ENCODE measurements at places on chromosomes 7 and 10.

- no peak for DNase-seq
Observed at GRCh38 chr7:47340517-47340916, 241.4 kb downstream of the TNS3 start.

GRCh38 chr10:84701370-84701720 lies 373.0 kb downstream of the CCSER2 start:
- DNase-seq = no peak

- peak; percentile 85 for DNase-seq
Observed at GRCh38 chr7:13979671-13980435, 9.6 kb downstream of the ETV1 start.

GRCh38 chr7:92749327-92749755 lies 87.0 kb downstream of the CDK6 start:
- peak; percentile 68 for DNase-seq

DNA sequence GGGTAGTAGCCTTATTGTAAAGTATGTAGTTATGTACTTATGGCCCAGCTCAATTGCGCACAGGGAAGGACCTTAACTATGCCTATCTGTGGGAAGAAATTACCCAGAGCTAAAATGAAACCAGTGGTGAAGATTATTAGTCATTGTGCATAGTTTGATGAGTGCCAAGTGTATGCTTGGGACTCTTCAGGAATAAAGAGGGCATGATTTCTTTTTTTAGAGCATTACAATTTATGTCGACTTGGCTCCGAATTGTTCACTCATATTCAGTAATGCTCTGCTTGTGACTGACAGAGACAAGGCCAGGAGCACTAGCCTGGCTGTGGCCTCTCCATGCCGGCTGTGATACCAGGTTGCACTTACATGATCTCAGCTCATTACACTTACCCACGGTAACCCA lies 269.5 kb downstream of the TRIL start:
- DNase-seq = peak; percentile 29

GRCh38 chr7:153258686-153259085 lies 499.1 kb downstream of the ACTR3B start:
- no peak for DNase-seq

- no peak for DNase-seq
Observed at GRCh38 chr7:82152858-82153257, 290.7 kb downstream of the CACNA2D1 start.

DNA sequence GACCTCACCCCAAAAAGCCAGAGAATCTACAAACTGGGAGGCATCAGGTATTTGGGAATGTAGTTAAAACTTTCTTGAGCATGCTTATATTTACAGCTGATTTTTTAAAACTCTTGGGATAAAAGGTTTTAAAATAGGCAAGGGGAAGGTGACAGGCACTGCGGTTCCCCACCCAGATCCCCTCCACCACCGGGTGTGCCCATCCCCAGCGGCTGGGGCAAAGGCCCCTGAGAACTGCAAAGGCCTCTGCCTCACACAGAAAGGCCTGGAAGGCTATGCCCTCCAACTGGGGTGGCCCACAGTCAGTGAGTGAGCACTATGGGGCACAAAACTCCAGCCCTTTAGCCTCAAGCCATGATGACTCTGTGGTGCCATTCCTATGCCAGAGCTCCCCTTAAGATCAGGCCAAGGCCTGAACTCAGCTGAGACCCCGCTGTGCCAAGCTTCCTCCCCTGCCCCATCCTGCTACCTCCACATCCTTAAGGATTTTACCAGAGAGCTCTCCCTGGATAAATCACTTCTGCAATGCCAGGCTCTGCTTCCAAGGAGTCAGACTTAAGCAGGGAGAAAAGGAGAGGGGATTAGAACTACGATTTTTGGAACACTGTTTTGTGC lies 299.1 kb downstream of the GRID1 start:
- no peak for DNase-seq

GRCh38 chr10:5592070-5592469 lies 67.3 kb downstream of the CALML3 start:
- DNase-seq = no peak

GRCh38 chr7:79789584-79790345 lies 336.3 kb upstream of the MAGI2 start:
- DNase-seq = peak; percentile 85

DNA sequence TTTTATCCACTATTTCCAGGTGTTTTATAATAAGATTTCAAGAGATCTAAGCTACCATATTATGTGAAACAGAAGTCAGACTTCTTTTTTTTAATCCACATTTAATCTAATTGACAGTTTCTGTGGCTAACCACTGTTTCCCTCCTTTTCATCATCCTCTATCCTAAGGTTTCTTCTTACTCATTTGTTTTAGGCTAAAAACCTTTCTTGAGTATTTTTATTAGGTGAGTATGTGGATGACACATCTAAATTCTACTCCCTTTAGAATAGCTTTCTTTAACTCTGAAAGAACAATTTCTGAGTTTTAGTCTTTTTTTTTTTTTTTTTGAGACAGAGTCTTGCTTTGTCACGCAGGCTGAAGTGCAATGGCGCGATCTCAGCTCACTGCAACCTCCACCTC lies 62.7 kb downstream of the NPY start:
- no peak for DNase-seq

GRCh38 chr10:126108693-126109092 lies 212.3 kb downstream of the FANK1 start:
- DNase-seq = no peak

DNA sequence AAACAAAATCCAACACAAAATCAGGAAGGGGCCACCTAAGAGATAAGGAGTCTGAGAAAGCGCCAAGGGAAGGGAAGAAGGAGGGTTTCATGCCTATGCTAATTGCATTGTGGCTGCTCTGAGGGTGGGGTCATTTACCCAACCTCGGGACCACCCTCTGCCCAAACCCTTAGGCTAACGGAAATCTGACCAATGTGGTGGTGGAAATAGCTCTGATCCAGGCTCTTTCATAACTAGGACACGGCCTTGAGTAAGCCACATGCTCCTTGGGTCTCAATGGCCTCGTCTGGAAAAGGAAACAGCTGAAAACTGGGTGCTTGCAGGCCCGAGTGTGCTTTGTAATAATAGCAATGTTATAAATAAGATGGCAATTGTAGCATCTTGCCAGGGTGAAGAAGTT lies 14.9 kb upstream of the SRGN start:
- DNase-seq = no peak

DNA sequence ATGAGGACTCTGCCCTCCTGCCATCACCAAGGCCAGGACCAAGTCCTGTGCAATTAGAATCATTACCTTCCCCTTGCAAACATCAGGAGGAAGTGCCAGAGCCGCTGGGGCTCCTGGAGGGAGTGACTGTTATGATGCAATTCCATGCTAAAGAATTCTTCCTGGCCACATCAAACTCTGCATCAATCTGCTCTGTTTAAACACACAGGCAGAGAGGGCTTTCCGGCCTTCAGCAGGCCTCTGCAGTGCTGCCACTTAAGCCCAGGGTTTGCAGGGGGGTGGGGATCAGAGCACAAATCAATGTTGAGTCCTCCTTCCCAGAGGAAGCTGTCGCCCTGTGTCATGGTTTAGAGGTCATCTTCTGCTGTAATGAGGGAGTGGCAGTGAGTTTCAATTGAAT lies 58.1 kb downstream of the CTBP2 start:
- peak; percentile 82 for DNase-seq

- DNase-seq = no peak
Observed at GRCh38 chr10:11876805-11877590, 53.8 kb downstream of the PROSER2 start.

GRCh38 chr7:93895859-93896600 lies 5.5 kb upstream of the TFPI2 start:
- no peak for DNase-seq

GRCh38 chr7:2468227-2468626 lies 8.0 kb downstream of the GRIFIN start:
- no peak for DNase-seq

- no peak for DNase-seq
Observed at GRCh38 chr10:120456143-120456625, 843 bp upstream of the PLPP4 start.

DNA sequence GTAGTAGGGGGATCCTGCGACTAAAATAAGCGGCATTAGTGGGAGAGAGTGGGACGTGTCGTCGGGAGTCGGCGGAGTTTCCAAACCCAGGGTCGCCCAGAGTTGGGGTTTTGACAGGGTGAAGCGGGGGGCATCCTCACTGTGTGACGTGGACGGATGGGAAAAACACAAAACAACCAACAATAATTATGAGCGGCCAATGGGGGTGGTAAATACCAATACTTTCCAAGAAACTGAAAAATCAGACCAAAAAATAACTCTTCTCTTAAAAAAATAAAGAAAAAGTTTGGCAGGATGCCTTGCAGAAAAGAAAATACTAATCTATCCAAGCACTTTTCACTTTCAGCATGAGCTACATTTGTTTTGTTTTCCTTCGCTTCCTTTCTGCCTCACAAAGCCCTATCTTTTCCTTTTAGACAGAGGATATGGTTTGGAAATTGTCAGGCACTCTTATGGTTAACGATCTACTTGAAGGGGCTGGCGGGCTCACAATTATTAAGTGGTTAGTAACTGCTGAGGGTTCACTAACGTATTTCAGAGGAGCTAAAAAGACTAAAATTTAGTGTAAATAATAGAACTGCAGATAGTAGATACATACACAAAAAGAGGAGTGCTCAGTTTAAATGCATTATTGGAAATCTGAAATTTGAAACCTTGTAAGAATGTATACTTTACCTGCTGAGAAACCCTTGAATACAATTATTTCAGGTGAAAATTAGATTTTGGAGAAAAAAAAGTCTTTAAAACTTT lies 802 bp upstream of the CDK6 start:
- DNase-seq = peak; percentile 75

DNA sequence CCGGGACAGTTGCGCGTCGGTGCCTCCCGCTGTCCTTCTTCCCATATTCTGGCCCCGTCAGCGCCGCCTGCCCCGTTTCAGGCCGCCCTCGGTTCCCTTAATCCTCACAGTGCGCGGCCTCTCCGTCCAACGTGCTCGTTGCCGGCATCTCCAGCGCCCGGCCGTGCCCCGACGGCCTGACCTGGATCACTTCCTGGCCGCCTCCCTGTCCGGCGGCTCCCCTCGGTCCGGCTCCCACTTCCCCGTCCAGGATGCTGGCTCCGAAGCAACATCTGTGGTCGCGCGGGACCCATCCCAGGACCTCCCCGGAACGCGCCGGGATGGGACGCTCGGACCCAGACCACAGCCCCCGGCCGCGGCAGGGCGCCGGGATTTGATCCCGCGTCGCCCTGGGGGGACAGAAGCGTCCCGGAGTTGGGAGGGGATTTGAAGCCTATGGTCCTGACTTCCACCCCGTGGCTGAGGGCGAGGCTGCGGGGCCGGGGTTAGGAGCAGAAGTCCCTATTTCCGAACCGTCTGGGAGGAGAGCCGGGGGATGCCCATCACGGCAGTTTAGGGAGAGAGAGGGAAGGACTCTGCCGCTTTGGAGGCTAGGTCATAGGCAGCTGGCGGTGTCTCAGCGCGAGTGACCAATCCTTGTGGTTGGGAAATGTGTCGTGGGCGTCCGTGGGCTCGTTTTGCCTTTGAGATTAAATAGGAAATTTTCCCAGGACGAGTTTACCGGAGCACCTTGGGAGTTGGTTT lies 53.8 kb downstream of the KCTD7 start:
- peak; percentile 74 for DNase-seq

DNA sequence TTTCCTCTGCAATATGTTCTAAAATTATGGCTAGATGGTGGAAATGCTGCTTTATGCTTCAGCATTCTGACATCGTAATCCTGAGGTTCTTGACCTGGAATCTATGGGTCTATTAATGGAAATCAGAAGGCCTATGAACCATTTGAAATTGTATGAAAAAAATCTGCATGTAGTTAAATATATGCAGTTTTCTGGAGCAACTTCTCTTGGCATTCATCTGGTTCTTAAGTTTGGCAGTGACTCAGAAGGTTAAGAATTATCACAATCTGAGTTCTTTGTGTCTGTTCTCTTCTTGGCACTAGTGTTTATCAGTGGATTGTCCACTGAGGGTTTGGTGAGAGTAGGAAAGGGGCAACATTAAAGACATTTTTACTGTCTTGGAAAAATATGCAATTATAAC lies 71.1 kb upstream of the FZD1 start:
- peak; percentile 54 for DNase-seq

GRCh38 chr7:134619627-134620331 lies 26.9 kb upstream of the BPGM start:
- DNase-seq = peak; percentile 74

- no peak for DNase-seq
Observed at GRCh38 chr7:24885305-24885704, 94.7 kb downstream of the OSBPL3 start.

DNA sequence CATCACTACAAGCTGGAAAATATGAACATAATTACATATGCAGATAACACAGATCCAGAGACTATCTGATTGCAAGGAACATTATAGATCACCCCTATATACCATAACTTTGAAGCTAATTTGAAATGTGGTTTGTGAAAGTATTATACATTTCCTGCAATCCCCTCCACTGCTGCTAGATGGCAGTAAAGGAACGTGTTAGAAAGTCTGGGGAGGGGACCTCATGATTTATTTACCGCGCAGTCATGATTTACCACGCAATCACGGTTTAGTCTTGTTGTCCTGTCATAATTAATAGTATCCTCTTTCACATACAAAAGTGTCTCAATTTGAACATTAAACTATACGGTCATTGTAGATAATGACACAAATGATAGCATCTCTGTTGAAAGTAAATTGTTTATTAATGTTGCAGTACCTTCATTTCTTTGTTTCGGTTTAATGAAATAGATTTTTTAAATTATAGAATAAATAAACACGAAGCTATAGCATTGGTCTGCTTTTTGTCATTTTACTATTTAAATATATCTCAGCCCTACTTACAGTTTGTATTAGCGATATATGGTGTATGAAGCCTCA lies 145.3 kb upstream of the PRSS1 start:
- DNase-seq = peak; percentile 87

DNA sequence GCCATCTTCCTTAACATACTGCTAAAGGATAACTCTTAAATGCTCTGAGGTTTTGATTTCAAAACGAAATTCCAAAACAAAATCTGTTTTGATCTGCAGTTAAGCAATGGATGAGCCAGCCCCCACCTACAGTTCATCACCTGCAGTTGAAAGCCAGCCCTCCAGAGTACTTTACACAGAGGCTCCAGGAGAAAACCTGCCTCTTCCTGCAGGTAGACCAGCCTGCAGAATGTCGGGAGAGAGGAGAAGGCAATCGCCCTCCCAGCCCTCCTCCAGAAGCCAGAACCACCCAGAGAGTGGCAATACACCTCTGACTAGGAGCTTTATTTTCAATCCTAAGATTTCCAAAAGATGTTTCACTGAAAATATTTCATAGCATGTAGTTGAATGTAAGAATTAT lies 798.1 kb downstream of the GATA3 start:
- DNase-seq = no peak

DNA sequence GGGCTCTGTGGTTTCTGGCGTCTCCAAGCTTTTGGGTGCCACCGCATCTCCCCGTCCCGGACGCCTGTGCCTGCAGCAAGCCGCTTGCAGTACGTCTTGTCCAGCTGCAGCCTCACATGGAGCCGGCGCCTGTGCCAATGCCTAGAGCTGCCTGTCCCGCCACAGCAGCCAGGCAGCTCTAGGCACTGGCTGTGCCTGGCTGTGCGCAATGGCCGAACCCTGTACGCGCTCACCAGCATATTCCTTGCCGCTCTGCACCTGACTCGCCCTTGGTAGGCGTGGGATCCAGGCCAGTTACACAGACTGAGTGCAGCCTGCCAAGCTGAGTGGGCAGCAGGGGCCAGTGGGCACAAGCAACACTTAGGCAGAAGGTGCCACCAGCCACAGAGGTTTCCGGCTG lies 381.2 kb upstream of the SORCS1 start:
- DNase-seq = no peak

Measured in adipocyte (in vitro differentiated cells).